Cerebellar nuclear complex (tissue), 1 donor: ENCODE measurements at places on chromosomes 2 and 18.
A peak's percentile ranks its signal among the peaks of the same experiment; 100 is the strongest.

- DNase-seq = no peak
These were observed 46.4 kb upstream of the SPTBN1 start for GRCh38 chr2:54409752-54410151.

DNA sequence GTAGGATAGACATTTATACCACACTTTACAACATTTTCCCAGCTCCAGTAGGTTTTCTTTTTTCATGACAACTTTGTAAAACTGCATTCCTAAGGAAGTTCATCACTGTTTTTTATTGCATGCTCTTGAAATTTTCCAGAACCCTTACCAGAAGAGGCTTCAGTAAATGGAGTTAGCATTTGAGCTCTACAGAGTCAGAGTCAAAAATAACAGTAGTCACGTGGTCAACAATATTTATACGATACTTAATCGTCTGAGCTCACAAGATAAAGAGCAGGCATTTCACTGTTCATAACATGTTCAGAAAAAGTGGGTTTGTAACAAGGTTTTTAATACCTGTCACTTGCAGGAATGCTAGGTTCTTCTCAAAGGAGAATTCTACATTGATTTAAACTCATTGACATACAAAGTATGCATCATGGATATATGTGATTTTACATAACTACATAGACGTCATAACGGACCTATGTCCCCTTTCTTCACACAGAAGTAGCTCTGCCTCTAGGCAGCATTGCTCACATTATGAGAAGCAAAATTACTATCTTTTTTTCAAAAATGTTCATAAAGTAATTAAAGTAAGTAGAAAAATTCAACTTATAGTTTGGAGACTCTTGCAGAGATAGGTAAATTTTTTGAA is 187.0 kb upstream of the COL3A1 start:
- DNase-seq = no peak

- no peak for DNase-seq
These were observed 59.1 kb downstream of the MAP3K20 start for GRCh38 chr2:173134703-173135102.

GRCh38 chr2:86636842-86637241 is 13.2 kb upstream of the RNF103 start:
- DNase-seq = peak; percentile 17

- DNase-seq = no peak
These were observed 5.4 kb downstream of the GCC2 start for GRCh38 chr2:108454440-108454839.

- DNase-seq = no peak
These were observed 8.0 kb downstream of the PDCD1 start for GRCh38 chr2:241850544-241851324.

DNA sequence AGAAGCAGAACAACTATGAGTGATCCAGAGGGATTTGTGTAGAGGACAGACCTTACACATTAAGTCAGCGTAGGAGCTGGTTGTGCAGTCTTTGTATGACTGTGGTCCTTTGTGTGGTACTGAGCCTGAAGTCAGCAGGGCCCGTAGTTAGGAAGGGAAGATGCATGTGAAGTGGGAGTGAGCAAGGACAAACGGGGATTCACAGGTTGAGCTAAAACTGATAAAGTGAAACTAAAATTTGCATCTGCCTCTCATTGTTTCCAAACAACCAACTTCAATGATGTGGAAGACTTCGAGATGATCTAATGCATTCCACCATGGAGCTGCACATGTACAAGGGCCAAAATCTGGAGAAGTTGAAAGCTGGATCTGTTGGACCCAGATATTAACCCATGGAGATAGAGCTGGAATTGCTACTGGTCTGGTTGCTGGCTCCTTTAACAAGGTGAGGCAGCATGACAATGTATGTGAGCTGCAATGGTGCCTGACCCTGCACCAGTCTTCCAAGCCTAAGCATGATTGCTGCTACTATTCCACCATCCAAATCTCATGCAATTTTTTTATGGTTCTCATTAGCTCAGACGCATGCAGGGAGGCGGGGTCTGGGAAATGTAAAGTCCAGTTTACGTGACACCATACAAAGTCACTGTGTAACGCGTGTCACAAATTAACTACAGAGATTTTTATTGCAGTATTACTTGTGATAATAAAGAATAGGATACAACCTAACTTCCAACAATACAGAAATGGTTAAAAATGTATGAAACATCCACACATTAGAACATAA is 12.1 kb upstream of the CYBRD1 start:
- DNase-seq = no peak
